ENCODE measurements at places on chromosomes 6 and 20.

- DNase-seq: no peak
Measured at GRCh38 chr6:133889557-133890403, 867 bp downstream of the TCF21 start.

- DNase-seq: no peak
Measured at GRCh38 chr6:27288136-27289044, 23.7 kb downstream of the POM121L2 start.

GRCh38 chr6:144285798-144286502 lies 815 bp downstream of the UTRN start:
- peak; percentile 50 for DNase-seq

- no peak for DNase-seq
Measured at GRCh38 chr6:1572892-1573291, 36.8 kb upstream of the FOXC1 start.

DNA sequence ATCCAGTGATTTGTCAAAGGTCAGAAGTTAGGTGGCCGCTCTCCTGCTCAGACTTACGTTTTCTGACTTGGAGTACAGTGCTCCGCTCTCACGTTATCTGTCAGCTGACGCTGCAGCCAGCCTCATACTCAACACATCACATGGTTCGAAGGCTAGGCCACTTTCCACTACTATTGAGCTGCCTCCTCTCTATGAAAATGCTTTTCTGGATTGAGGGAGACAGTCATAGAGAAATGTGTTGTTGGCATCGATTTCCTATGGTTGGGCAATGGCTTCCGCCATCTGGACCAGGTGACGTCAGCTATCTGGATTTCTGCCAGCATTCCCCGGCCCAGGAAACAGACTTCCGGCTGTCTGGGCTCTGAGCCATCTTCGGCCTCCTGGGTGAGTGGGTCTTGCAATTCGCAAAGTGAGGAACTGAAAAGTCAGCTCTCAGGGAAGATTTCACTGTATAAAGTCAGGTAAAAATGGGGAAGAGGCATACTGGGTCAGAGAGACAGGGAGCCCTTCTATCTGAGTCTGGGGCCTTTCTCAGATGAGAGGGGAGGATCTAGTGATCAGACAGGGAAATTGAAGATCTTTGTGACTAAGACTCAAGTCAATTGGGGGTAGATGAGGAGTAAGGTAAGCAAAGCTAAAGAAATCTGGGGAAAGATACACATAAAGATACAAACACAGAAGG lies 37.5 kb upstream of the IER3 start:
- DNase-seq: peak; percentile 53

DNA sequence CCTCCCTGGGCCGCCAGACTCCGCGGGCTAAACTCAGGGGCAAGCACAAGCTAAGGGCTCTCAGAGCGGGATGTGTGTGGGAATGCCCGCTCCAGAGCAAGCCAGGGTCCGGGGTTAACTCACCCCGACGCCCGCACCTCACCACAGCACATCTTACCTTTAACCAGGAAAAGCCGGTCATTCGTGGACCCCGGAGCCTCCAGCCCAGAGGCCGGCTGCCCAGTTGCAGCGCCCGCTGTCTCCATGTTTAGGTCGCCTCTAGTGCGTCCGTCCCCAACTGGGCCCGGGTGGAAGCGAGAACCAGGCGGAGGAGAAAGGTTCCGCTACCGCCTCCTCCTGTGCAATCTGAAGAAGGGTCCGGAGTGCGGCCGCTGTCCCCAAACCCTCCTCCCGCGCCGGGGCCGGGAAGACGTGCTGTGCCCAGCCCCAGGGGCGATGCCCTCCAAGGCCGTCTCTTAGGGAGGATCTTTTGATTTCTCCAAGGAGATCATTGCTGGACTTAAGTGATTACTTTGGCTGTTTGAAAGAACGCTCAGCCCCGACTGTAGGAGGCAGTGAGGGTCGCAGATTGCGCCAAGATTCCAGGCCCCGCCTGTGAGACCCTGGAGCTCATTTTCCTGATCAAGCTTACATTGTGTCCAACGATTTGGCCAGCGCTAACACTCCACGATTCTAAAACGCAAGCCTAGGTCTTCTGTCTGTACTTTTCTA lies at the start of gene TMEM242:
TMEM242 (minus strand) TSS at position 265 of the 711 bp plus-strand sequence; CDS start at position 245, 20 bp downstream.
- DNase-seq: peak; percentile 51

DNA sequence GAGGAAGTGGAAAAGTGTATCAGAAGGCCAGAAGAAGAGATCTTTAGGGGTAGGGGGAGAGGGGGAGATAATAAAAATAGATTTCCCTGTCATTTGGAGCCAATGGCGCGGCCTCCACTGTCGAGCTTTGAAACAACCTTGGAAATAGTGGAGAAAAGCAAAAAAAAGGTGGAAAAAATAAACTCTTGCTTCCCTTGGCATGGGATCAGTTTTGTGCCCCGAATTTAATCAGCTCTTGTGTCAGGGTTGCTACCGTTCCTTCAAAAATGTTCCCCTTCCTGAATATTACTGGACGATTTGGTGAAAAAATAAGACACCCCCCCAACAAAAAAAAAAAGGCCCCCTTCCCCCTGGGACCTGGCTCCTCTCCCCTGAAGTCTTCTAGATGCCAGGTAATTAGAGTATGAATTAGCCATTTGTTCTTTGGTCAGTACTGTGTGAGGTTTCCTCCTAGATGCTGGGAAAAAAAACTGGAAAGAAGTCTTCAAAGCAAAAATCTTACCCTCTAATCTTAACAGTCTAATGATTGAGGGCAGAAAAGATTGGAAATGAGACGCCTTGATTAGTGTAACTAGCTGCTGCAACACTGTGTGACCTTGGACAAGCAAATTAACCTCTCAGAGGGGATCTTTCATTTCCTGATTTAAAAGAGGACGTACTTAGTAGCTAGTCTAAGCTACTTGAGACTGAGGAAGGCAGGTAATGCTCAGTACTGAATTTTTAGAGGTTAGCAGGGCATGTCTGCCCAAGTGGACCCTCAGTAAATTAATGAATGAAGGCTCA lies 872 bp upstream of the RBM39 start:
- DNase-seq: no peak

- DNase-seq: no peak
Measured at GRCh38 chr6:41561416-41561815, 15.2 kb downstream of the FOXP4 start.

DNA sequence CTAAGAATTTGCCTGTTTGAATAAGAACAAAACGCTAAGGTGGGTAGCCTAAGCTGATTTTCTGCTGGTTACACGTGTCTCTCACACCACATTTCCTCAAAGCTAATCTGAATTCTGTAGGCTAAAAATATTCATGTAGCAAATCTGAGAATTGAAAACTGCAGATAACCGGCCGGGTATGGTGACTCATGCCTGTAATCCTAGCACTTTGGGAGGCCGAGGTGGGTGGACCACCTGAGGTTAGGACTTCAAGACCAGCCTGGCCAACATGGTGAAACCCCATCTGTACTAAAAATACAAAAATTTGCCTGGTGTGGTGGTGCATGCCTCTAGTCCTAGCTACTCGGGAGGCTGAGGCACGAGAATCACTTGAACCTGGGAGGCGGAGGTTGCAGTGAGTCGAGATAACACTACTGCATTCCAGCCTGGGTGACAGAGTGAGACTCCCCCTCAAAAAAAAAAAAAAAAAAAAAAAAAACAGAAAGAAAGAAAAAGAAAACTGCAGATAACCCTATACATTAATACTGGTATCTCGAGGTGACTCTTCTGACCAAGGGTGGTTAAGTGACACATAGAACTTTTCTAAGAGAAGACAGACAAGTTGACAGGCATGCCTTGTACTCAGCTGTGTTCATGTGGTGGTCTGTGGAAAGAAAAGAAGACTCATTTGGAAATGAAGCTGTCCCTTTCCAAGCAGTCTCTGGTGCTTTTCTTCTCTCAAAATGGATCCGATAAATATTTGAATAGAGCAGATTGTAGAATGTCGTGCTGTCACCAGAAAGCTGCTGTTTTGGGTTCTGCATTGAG lies 24.7 kb upstream of the ASXL1 start:
- DNase-seq: no peak

Data from 8988T (cell line).